ENCODE measurements at places on chromosomes 2 and 18.

GRCh38 chr2:146927080-146927711 lies 917.6 kb upstream of the ACVR2A start:
- DNase-seq, result no peak

DNA sequence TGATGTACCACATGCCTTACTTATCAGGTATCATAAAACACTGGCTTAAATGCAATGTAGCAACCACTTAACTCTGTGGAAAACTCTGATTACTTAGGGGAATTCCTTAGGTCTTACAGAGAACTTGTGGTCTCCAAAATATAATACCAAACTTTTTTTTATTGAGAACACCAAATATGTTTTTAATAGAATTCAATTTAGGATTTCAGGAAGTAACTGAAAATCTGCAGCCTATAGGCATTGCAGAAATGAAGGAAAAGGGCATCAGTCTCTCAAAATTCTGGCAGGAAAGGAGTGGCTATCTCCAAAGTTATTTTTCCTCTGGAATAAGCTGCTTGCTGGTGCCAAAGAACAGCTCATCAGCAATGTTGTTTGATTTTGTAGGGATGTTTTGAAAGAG lies 105.3 kb upstream of the UGP2 start:
- DNase-seq, result no peak

DNA sequence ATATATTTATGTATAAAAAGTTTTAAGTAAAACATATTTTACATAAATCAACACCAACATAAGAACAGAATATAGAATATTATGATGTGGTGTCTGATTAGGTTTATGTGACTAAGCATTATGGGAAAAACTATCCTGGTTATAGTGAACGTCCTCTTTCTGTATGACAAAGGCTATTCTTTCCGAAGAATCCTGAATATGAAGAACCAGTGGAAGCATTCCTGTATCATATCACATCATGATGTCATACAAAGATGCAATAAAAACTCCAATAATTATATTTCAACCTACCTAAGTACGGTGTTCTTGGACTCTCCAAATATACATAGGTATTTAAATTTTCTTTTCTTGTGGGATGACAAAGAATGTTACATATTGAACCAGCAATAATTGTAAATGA lies 37.5 kb upstream of the HDAC4 start:
- no peak for DNase-seq

- DNase-seq, result no peak
These were observed 58.2 kb downstream of the COPS8 start for GRCh38 chr2:237143676-237144440.

DNA sequence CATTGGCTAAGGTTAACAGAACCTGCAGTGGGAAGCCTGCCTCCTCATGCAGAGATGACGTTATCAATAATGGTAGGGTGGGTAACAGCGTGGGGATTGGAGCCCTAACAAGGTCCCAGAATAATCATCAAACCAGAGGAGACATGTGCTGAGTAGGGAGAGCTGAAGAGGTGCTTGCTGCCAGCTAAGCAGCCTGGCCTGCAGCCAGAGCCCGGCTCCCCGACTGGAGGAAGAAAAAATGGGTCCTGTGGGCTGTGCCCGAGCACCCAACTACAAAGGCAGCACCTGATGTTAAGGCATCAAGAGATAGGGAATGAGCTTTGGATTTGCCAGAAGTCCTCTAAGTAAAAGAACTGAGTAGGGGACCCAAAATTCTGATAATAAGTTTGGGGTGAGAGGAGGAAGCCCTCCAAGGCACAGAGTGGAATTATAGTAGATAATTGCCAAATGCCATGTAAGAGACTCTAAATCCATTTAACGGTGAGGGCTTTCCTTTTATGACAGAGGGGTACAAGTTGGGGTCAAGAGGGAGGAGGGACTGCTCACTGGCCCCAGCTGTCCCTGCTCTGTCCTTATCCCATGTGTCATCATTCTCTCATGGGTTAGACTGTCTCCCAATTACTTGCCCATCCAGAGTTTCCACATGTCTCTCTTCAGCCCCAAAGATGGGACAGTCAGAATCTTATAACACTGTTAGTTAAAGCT lies 156.1 kb downstream of the ANTXR1 start:
- no peak for DNase-seq

DNA sequence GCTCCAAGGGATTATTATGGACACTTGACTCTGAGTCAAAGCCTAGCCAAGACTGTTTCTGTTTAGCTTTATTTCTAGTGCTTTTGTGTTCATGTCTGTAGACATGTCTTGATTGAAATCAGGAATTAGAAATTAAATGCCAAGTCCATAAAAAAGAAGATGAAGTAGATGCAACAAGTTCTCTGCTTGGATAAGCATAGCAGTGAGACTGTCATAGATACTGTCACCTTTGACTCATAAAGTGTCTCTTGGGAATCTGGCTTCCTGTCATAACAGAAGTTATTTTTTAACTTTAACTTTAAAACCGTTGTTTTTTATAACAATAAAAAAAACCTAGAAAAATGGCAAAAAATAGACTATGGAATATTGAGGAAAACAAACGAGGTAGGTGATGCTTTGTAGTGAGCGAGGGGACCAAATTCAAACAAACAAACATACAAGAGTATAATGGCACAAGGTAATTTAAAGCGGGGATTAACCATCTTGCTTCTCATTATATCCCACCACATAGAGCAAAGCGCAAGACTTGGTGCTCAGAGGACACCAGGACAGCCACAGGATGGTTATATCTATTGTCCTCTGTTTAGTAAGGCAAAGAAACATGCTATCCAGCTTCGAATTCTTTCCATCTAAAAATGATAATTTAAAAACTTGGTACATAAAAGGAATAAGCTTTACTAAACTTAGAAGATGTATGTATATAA lies 64.6 kb downstream of the CD226 start:
- DNase-seq, result no peak

DNA sequence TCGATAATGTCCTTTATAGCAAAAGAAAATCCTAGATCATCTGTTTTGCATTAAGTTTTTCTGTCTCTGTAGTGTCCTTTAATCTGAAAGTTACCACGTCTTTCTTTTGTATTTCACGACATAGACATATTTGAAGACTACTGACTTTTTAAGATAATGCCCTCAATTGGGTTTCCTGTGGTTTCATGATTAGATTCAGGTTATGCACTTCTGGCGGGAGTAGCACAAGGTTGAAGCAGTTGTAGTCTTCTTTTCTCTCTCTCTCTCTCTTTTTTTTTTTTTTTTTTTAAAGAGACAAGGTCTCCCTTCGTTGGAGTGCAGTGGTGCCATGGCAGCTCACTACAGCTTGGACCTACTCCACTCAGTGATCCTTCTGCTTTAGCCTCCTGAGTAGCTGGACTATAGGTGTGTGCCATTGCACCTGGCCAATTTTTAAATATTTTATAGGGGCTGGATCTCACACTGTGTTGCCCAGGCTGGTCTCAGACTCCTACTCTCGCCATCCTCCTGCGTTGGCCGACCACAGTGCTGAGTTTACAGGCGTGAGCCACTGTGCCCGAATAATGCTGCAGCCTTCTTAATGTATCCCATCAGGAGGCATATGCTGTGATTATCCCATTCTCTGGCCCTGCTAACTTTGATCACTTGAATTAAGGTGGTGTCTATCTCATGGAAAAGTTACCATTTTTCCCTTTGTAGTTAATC lies 3.9 kb downstream of the INPP4A start:
- DNase-seq, result no peak

DNA sequence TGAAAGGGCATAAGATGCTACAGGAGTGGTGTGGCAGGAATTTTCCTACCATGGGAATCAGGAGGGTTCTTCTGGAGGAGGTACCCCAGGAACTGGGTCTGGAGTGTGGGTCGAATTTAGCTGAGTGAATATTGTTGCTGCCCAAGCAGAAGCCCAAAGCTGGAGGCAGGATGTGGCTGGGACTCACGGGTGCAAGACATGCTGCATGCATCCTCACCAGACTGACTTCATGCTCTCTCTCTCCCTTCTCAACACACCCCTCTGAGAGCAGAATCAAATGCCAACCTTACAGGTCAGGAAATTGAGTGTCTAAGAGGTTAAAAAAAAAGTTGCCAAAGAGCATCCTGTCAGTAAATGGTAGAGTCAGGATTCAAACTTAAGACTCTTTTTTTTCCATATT lies 78.8 kb upstream of the TTC39C start:
- DNase-seq, result no peak

GRCh38 chr18:3623769-3624545 lies 174.0 kb downstream of the TGIF1 start:
- peak; percentile 69 for DNase-seq

- no peak for DNase-seq
These were observed 54.8 kb upstream of the SLC4A10 start for GRCh38 chr2:161569401-161569800.

DNA sequence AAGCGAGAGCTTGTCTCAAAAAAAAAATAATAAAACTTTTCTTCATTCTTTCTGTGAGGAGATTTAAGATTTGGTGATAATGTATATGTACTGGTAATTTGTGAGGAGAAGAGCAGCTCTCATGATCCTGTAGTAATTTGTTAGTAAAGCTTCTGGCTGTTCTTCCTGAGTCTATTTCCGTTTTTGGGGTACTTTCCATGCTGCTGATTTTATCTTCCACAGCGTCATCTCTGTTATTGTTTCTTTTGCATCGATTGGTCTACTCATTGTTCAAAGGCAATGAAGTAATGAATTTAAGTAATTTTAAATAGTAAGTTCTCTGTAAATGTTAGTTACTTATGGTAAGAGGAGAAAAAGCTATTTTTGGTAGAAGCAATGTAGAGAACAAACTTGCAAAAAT lies 12.0 kb downstream of the NDUFAF7 start:
- DNase-seq, result no peak

GRCh38 chr2:171095014-171095582 lies 65.6 kb downstream of the TLK1 start:
- no peak for DNase-seq

DNA sequence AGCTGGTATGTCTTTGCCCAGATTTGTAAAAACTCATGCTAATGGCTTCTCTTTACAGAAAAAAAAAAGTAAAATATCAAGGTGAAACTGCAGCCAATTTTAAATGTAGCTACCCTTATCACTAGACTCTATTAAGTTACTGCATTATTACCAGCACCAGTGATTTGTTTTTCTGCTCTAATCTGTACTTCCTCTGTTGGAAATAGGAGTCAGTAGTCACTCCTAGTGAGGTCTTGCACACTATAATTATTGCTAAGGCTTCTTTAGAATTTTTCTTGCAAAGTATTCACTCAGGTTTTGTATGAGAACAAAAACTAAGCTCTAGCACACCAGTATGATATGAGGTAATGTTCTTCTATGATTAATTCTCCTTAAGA lies 215.5 kb downstream of the XIRP2 start:
- no peak for DNase-seq

- no peak for DNase-seq
These were observed 46.2 kb downstream of the TRIB2 start for GRCh38 chr2:12762976-12763375.

GRCh38 chr2:1697601-1698000 lies 46.7 kb downstream of the PXDN start:
- DNase-seq, result no peak

DNA sequence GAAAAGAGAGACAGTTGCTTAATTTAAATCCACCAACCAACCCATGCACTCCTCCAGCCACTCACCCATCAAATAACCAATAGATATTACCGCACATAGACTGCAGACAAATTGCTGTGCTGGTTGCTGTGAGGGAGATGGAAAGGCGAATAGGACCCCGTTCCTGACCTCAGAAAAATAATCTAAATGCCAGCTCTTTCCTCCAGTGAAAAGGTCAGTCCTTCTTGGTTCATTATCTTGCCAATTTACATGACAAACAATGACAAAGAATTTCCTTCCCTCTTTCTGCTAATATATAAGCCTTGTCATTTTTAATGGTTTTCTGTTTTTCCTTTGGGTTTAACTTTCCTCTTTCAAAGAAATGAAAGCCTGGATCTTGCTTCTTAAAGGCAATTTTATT lies 61.6 kb downstream of the MEP1B start:
- no peak for DNase-seq

- no peak for DNase-seq
These were observed 21.5 kb downstream of the THNSL2 start for GRCh38 chr2:88191722-88192042.

DNA sequence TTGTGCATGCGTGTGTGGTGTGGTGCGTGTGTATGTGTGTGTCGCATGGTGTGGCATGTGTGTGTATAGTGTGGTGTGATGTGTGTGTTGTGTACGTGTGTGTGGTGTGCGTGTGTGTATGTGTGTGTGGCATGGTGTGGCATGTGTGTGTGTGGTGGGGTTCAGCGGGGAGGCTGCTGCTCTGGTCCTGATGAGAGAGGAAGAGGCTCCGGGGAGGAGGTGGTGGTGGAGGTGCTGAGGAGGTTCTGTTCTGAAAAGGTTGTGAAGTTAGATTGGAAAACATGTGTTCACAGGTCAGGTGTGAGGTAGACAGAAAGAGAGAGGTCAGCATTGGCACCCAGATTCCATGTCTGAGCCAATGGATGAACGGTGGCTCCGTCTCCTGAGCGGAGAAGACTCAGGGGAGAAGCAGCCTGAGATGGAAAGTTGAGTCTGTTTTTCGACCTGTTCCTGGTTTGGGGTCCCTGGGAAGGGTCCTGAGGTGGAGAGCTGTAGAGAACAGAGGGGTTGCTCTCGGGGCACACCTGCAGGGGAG lies 67.2 kb upstream of the HDAC4 start:
- peak; percentile 55 for DNase-seq

GRCh38 chr2:222708274-222708710 lies 36.8 kb downstream of the MOGAT1 start:
- peak; percentile 92 for DNase-seq

DNA sequence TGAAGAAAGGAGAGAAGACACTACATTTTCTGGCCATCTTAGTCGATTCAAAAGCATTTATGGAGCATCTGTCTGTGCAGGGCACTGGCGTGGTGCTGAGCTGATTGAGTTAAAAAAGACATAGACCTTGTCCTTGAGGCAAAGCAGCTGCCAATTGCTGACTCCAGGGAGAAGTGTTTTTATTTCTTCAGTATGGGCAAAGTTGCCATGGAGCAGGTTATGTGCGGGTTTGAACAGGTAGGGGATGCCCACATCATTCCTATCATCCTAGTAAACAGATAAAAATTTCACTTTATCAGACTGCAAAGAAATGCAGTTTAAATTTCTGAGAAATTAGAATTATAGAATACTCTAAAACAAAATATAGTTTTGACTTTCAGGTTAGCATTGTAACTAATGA lies 125.8 kb downstream of the NUP35 start:
- no peak for DNase-seq

GRCh38 chr2:17303521-17303920 lies 214.7 kb downstream of the RAD51AP2 start:
- DNase-seq, result no peak

GRCh38 chr2:34178482-34178881 lies 579.4 kb upstream of the FAM98A start:
- DNase-seq, result no peak

GRCh38 chr2:126784045-126784444 lies 114.6 kb upstream of the TEX51 start:
- no peak for DNase-seq

GRCh38 chr2:240725266-240725665 lies 33.6 kb downstream of the AQP12A start:
- no peak for DNase-seq

DNA sequence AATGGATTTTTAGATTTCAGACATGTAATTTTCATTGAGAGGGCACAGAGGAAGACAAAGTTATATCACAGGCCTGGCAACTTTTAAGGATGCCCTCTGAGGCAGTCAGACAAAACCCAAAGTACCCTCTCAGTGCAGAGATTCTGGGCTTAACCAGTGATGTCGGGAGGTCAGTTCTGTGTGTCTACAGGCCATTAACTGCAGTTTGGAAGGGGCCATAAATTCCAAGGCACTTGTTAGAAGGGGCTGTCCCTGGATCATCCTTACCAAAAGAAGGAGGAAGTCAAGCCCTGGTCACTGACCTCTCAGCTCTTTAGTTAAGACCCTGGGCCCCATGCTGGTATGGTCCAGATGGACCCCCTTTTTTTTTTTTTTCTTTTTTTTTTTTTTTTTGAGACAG lies 60.7 kb downstream of the LRRFIP1 start:
- peak; percentile 60 for DNase-seq

- no peak for DNase-seq
These were observed 105.1 kb upstream of the GALNT5 start for GRCh38 chr2:157152362-157152761.
